Epithelial cell of prostate (primary cell): ENCODE measurements at places on chromosomes 5 and 9.

DNA sequence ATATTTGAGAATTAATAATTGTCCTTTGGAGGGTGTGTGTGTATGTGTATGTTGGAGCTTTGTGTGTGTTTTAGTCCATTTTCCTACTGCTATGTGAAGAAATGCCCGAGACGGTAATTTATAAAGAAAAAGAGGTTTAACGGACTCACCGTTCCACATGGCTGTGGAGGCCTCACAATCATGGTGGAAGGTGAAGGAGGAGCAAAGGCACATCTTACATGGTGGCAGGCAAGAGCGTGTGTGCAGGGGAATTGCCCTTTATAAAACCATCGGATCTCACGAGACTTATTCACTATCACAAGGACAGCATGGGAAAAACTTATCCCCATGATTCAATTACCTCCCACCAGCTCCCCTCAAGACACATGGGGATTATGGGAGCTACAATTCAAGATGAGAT is 44.1 kb downstream of the TMC1 start:
- no peak for DNase-seq

DNA sequence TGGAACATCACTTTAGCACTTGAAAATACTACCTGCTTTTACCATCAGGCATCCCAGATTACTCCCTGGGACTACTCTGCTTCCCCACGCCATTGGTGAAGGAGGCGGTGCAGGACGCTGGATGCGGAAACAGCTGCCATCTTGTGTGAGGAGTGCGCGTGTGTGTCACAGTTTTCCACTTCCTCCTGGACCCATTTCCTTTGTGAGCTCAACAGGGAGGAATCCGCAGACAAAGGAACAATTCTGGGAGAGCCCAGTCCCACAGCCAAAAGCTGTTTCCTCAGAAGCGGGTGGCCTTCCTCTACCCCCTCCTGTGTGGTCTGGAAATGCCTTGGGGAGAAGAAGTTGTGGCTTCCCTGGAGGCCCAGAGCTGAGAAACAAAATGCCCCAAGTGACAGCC is 16.8 kb downstream of the AFAP1L1 start:
- no peak for DNase-seq

DNA sequence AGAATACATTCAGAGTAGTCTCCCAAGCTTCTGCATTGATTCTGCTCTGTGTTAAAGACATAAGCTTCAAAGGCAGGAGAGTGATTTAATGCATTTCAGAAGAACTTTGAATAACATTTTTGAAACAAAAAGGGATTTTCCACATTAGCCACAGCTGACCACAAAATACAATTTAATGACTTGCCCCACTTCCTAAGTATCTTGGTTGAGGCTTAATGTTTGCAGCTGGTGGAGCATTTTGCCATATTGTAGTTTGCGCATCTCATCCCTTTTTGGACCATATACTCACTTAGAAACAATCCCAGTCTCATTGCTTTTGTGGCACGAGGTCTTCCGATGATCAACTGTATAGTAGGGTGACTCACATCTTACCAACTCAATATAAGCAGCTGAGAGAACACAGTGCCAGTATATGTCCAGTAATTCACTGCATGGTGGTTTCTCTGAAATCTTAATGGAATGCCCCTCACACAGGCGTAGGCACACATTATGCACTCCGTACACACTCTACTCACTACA is 455.8 kb upstream of the PTGER4 start:
- no peak for DNase-seq

- DNase-seq: no peak
These were observed 112.9 kb downstream of the HSPA4 start for GRCh38 chr5:133164759-133165158.

- no peak for DNase-seq
These were observed 14.8 kb upstream of the NR3C1 start for GRCh38 chr5:143418140-143418866.

DNA sequence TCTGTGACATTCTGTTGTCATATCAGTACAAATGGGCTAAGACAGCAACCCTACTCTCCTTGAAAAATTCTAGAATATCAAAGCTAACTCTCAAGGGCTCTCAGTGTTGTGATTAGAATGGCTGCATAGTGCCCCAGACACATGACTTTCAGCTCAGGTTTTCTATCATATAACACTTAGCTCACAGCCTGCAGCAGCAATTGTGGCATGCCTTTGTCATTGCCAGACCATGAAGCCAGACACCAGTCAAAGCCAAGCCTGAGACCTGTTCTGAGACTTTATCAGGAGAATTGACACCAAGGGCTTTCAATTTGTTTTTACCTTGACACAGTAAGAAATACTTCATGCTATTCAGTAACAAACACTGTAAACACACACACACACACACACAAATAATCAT is 159.0 kb upstream of the SNX2 start:
- DNase-seq: no peak

DNA sequence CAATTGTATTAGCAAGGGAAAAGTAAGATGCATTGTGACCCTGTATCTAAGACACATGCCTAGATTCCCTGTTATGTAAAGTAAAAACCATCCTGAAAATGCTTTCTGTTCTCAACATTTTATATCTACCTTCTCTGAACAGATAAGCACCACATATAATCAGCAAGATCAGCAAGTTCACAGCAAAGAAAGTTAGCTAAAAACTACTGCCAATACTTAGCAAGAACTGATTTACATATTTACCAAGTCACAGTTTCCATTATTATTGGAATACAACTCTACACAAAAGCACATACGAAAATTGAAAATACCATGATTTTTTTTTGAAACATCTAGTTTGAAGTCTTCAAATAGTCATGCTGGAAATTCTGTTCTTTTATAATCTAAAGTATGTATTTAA is 1118.1 kb downstream of the TAF11L14 start:
- no peak for DNase-seq

DNA sequence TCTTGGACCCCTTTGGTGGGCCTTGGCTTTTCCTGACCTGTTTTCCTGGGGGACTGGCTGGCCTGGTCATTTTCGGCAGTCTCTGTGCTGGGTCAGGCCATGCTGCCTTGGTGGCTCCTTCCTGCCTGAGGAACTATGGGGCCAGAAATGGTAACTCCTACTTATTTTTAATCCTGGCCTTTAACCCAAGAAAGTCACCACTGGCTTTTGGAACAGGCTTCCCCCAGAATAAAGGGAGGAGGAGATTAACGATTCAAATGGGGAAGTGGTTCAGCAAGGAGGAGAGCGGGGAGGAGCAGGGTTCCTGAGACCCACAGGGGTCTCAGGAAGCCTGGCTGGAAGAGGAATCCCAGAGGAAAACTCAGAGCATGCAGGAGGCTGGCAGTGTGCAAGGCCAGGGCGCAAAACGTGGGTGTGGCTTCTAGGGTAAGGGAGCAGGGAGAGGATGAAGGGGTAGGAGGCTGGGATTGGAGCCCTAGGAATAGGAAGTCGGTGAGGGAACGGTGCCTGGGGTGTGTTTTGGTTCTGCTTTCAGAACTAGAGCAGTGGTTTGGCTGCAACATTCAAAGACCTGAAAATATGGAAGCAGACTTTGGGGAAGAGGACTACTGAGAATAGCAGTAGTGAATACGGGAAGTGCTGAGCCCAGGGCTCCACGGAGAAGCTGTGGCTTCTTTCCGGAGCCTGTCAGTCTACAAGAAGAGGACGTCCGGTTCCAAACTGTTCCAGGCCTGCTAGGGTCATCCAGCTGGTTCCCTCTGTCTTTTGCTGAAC is 271.1 kb upstream of the KLF4 start:
- no peak for DNase-seq

DNA sequence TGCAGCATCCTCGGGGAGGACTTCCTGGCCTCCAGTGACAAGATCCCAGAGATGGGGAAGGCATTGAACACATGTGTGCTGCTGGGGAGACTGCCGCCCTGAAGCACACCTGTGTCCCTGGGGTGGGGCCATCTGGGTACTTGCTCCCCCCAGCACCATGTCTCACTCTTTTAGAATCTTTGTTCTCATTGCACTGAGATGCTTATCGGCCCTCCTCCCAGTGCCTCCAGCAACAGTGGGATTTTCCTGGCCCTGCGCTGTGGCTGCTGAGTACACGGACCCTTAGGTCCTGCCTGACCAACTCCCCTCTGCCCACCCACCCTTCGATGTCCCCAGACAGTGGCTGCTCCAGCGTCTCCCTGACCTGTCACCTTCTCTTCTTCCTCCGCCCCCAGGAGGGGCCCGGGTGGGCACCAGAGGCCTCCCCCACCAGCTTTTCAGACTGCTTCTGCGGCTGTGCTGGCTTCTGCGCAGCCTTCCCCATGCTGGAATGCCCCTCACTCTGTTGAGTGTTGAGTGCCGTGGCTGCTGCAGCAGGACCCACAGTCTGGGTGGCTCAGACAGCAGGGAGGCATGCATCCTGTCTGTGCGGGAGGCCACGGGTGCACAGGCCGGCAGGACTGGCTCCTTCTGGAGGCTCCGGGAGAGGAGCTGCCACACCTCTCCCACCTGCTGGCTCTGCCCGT is 145.9 kb upstream of the IRX2 start:
- no peak for DNase-seq

- DNase-seq: no peak
These were observed 35.7 kb downstream of the TGFBI start for GRCh38 chr5:136064510-136064909.

GRCh38 chr9:81092057-81092456 is 597.3 kb downstream of the TLE1 start:
- DNase-seq: no peak

DNA sequence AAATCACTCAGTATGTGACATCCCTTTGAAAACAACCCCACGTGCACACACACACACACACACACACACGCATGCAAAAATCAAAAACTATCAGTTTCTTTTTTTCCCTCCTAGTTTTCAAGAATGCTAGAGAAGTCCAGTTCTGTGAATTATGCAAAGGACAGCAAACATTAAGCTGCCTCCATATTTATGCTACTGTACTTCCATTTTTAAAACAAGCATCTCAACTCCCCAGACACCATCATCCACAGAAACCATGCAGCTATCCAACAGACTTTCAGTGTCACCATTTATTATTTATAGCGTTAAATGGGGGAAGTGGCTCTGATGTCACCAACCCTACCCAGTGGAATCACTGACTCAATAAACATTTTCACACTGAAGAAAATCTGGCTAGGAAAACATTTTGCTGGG is 1.6 kb downstream of the FBXW11 start:
- DNase-seq: no peak

GRCh38 chr5:109399092-109399759 is 10.5 kb downstream of the PJA2 start:
- no peak for DNase-seq

- no peak for DNase-seq
These were observed 14.9 kb downstream of the BNIP1 start for GRCh38 chr5:173159256-173159655.

DNA sequence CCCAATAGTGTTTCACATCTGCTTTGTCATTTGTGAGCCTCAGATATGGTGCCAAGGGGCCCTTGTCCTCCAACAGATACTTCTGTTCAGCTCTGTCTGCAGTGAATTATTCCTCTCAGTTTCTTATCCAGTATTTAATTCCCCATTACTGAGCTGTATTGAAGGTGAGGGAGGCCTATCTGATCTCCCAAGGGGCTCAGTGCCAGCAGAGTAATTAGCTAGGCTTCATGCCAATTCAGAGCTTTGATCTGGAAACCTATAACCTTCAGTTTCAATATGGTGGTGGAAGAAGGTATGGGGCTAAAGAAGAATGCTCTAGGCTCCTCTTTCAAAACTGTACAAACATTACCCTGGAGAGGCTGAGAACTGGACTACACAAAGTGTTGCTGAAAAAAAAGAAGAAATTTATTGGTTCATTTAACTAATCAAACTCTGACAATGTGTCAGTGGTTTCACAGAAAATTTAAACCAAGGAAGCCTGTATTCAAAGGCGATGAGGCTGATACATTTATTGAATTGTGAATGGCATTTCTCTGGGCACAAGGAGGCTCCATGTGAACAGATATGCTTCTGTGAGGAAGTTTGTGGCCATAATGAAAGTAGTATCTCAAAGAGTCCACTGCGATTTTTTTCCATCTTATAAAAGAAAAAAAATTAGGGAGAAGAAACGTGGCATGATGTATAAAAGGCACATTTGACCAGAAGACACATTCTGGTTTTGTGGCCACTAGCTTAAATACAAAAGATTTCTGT is 397.8 kb downstream of the TLE4 start:
- DNase-seq: no peak

- peak; percentile 29 for DNase-seq
These were observed 461.4 kb downstream of the ZNF608 start for GRCh38 chr5:124285071-124285470.

- DNase-seq: no peak
These were observed 13.6 kb upstream of the AKNA start for GRCh38 chr9:114401344-114401743.

GRCh38 chr5:65823845-65824445 is 101.9 kb downstream of the NLN start:
- DNase-seq: no peak

DNA sequence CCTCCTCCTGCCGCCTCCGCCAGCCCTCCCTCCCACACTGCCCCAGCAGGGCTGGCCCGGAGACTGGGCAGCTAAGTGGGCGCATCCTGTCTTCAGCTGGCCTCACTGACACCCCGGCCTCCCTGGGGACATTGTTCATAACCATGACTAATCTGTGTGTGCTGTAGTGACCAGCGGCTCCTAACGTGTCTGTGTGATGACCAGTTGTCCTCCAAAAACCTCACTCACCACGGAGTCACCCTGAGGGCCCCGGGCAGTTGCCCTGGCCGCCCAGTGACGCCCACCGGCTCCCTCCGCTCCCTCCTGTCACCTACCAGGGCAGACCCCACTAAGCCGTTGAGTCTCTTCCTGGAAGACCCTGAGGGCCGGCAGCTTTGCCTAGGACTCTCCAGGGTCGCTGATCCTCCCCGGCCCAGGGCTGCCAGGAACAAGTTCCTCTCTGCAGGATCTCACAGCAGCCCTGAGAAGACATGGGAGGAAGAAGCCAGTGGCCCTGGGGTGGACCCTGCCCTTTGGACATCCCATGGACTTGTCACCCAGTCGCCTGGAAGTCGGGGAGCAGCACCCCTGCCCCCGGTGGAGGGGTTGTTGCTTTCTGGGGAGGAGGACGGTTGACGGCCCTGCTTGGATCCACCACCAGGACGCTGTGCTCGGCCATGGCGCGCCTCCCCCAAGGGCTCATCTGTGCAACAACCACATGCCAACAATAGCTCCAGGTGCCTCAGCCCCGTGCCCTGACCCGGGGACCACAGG is 110.2 kb upstream of the LMX1B start:
- DNase-seq: no peak

GRCh38 chr5:55817030-55817429 is 34.1 kb upstream of the IL31RA start:
- DNase-seq: no peak

DNA sequence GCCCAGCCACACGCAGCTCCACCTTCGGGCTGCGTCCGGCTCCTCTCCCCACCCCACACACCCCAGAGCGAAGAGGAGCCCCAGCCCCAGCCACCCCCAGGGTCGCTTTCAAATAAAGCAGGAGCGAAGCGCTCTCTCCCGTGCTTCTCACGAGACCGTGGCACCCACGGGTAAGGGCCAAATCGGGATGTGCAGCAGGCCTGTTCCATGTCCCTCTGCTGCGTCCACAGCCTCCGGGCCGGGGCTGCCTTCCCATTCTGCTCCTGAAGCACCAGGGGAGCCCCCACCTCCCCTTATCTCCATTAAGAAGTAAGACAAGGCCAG is 59.8 kb downstream of the KCNT1 start:
- no peak for DNase-seq

- DNase-seq: no peak
These were observed 339.2 kb downstream of the PIK3R1 start for GRCh38 chr5:68554571-68555279.
